ENCODE measurements at places on chromosomes 2 and 18. TPM values are rescaled to one million over a fixed set of nuclear protein-coding genes. Genes with fewer than 3 reads are reported as not detected.

The STARD6 gene
- not detected for total RNA-seq

The ALS2 gene
- total RNA-seq, result 27.4 TPM

The ANKRD30BL gene
- total RNA-seq, result 0.16 TPM

The CD8B gene
- total RNA-seq, result not detected

The GPR39 gene
- total RNA-seq, result 12.7 TPM

GRCh38 chr2:100643467-100643866 is 80.7 kb downstream of the PDCL3 start:
- DNase-seq, result no peak

DNA sequence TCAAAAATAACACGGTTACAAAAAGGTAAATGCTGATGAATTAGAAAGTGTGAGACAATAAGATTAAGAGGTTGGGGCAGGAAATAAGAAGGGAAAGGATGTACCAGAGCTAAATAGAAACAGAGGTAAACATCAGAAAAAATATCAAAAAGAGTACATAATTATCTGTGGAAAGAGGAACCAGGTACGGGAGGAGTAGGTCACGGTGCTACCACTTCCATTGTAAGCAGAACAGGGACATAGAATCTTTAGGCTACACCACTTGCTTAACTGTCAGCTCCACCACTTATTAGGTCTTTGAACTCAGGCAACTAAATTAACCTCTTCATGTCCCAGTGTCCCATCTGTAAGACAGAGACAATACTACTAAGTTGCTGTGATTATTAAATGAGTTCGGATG is 350.3 kb downstream of the LRATD1 start:
- DNase-seq, result no peak

The POTEI gene
- not detected for total RNA-seq

The SKA1 gene
- 3.0 TPM for total RNA-seq

The SLC9A4 gene
- not detected for total RNA-seq

The NT5C1B gene
- not detected for total RNA-seq

The CHRND gene
- not detected for total RNA-seq

- DNase-seq, result no peak
Observed at GRCh38 chr2:100630473-100630977, 67.7 kb downstream of the PDCL3 start.

DNA sequence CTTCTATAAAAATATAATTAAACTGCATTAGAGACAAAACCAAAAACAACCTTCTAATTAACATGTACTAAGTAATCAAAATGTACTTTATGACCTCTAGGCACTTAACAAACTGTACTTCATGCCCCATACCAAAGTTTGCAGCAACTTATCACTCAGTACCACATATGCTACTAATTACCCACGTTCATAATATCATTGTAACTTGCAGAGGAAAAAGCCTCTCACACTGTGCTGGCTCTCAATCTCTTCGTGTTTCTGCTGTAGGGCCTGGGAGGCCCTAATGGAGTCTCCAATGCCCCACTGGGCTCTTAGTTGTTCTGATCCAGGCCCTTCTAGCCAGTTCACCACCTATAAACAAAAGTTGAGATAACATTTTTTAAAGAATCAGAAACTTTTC is 82.1 kb upstream of the CCDC141 start:
- DNase-seq, result no peak

The THAP4 gene
- total RNA-seq, result 26.4 TPM

The COLEC12 gene
- 109 TPM for total RNA-seq

GRCh38 chr2:153917570-153917969 is 45.8 kb downstream of the GALNT13 start:
- no peak for DNase-seq

GRCh38 chr2:17821535-17822444 is 5.5 kb downstream of the MSGN1 start:
- DNase-seq, result no peak

DNA sequence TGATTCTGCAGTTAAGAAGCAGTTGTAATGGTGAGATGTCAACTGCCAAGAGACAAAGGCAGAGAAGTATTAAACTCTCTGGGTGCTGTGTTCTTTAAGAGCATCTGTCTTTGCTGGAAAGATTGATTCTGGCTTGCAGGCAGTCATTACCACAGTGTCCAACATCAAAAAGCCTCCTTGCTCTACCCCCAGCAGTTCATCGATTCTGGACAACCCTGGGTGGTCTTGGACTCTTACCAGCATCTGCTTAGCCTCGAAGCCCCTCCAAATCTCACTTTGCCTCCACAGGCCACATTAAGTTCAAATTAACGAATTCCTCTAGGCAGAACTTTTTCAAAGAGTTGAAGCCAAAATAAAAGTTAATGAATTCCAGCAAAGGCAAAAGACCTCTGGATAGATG is 1061.4 kb downstream of the TSN start:
- DNase-seq, result no peak

The EEF1B2 gene
- total RNA-seq, result 828 TPM

The TMEM178A gene
- total RNA-seq, result 0.36 TPM

- DNase-seq, result no peak
Observed at GRCh38 chr2:46410273-46411244, 68.8 kb upstream of the TMEM247 start.

The MFSD6 gene
- 2.2 TPM for total RNA-seq

DNA sequence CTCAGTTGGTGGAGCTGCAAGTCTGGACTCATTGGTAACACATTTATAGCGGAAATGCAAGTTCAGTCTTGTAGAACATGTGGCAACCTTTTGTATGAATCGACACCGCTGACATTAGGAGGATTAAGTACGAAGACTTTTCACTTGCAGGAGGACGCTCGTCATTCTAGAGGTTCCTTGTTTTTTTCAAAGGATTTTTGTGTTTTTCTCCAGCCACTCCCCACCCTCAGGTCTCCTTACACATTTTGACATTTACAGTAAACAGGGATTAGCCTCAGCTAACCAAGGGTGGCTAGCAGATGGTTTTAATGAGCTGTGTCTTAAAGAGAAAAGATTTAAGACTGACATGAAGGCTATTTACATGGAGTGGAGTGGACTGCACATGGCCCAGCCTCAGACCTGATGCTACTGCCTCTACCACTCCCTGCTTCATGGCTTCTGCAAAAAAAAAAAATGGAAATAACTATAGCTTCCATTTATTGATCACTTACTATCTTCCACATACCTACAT is 173.8 kb downstream of the TRIB2 start:
- no peak for DNase-seq

DNA sequence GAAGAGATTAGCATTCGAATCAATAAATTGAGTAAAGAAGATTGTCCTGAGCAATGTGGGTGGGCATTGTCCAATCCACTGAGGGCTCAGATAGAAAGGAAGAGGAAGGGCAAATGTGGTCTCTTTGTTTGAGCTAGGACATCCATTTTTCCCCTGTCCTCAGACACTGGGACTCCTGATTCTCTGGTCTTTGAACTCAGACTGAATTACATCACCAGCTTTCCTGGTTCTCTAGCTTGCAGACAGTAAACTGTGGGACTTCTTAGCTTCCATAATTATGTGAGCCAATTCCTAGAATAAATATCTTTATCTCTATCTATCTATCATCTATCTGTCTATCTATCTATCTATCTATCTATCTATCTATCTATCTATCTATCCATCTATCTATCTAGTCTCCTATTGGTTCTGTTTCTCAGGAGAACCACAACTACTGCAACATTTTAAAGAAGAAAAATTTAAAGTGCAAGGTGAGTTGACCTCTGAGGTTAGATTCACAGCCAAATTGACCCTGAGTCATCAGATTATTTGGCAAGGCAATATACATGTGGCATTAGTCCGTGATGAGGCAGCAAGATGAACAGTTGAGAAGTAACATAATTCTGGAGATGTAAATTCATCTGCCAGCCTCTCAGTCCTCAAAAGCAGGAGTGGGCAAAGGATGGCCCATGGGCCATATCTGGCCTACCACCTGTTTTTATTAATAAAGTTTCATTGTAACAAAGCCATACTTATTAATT is 191.4 kb downstream of the PDE11A start:
- DNase-seq, result no peak

DNA sequence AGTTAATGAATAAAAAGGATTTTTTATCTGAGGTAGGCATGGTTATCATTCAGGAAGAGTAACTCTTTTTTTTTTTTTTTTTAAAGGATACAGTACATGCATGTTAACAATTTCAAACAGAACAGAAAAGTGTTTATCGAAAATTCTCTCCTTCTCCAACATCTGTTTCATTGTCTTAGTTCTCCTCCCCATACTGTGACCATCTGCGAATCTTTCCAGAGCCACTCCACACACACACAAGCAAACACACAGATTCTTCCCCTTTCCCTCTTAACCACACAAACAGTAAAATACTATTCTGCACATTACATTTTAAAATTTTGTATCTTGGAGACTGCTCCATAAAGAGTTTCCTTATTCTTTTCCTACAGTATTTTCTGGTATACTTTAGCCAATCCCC is 38.0 kb downstream of the NPC1 start:
- DNase-seq, result no peak

- no peak for DNase-seq
Observed at GRCh38 chr2:8737571-8738175, 55.8 kb downstream of the ID2 start.

The GNLY gene
- total RNA-seq, result not detected

The HOXD8 gene
- total RNA-seq, result 0.45 TPM

DNA sequence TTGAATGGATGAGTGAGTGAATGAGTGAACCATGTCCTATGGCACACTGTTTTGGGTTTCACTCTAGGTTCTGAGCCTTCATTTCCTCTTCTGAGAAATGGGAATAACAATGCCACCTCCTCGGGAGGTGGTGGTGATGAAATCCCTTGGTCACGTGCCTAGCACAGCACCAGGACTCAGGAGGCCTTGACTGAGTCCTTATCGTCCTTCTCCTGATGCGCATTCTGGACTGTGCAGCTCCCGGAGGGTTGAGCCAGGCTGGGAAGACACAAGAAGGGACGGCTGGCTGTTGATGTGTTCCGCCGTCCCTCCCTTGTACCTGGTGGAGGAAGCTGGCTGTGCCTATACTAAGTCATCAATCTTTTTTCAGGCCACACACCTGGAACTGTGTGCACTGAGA is 437.3 kb downstream of the ZNF521 start:
- DNase-seq, result no peak

DNA sequence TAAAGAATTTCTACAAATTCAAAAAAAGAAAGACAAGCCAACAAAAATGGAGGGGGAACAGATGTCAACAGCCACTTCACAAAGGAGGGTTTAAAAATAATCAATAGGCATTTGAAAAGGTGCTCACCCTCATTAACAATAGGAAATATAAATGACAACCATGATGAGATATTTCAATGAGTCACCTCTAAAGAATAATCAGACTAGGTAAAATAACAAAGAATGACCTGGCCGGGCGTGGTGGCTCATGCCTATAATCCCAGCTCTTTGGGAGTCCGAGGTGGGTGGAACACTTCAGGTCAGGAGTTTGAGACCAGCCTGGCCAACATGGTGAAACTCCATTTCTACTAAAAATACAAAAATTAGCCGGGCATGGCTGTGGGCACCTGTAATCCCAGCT is 133.6 kb downstream of the KCNE4 start:
- no peak for DNase-seq

The FAM110C gene
- total RNA-seq, result not detected

- DNase-seq, result no peak
Observed at GRCh38 chr2:122340246-122340645, 584.8 kb downstream of the TSN start.

The ACADL gene
- total RNA-seq, result 0.63 TPM

DNA sequence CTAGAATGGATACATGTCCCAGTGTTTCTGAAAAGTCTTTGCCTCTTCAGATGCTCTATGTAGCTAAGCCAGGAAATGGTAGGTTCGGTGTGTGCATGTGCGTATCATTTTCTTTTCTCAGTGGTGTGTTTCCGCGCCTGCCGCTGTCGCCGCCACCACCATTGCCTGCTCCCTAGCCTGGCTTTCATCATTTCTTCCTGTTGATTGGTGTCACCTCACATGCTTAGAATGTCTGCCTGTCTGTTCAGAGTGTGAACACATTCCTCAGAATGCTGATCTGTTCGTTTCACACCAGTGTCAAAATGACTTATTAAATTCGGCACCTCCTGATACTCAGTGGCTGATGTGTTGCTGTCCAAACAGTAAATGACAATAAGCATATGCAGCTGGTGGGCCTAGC is 255.2 kb upstream of the SPRED2 start:
- DNase-seq, result no peak

GRCh38 chr2:117232305-117232704 is 582.2 kb upstream of the DDX18 start:
- DNase-seq, result no peak

The MBD2 gene
- 34.2 TPM for total RNA-seq

The PAX8 gene
- total RNA-seq, result 1.5 TPM

The TBR1 gene
- total RNA-seq, result not detected
